Stimulated activated CD4-positive, alpha-beta T cell treated with anti-CD3 and anti-CD28 coated beads, Interleukin-1b, Interleukin-23, amount 100 ng/mL, for 1 hour (primary cell): ENCODE measurements at places on chromosomes 4 and X.
A peak's percentile ranks its signal among the peaks of the same experiment; 100 is the strongest.

- DNase-seq: no peak
Measured at GRCh38 chrX:153611298-153612095, 12.6 kb upstream of the CCNQ start.

GRCh38 chr4:74490736-74491135 is 45.8 kb downstream of the AREG start:
- DNase-seq: no peak

DNA sequence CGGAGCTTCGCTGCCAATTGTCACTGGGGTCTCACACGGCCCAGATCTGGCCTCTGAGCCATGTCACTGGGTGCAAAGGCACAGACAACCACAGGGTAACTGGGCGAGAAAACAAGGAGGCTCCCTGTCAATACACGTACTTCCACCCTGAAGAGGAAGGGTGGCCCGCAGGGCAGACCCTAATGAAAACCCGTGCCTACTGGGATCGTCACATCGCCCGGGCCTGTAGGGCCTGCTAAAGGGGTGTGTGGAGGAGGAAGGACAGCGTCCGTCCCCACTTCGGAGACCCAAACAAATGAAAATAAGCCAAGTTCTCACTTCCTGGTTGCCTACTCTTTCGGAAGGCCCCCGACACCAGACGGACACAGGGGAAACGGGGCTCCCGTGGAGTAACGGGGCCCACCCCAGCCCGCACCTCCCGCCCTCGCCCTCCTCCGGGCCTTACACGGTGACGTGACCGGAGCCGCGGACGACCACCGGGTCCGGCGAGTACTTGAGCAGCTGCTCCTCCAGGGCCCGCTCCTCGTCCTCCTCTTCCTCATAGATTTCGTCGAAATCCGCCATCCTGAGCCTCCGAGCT is 578 bp downstream of the CHIC2 start:
- DNase-seq: peak; percentile 1

DNA sequence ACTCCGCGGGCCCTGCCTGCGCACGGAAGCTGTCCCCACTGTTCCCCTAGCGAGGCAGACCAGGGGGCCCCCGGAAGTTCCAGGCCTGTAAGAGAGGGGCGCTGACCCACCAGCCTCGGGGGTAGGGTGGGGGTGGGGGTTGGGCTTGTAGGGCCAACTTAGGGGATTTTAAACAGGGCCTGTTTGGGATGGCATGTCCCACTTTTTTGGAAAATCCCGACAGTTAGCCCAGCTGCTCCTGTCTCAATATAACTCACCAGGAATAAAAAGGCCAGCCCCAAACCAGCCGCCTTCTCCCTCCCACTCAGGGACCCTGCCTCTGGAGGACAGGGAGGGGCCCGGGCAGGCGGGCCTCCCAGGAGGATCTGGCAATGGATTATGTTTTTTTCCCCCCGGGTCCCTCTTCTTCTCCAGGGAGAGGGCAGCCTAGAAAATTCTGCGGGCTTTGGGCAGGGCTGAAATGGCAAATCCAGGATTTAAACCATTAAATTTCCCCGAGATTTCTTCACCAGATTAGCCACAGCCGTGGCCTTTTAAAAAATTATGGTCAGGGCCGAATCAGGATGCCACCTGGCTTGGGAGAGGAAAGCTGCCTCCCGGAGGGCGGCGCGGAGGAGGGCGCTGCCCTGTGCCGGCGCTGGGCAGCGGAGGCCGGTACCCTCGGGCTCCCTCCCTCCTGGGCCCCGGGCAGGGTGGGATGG is 957 bp downstream of the PPP2R2C start:
- DNase-seq: no peak

DNA sequence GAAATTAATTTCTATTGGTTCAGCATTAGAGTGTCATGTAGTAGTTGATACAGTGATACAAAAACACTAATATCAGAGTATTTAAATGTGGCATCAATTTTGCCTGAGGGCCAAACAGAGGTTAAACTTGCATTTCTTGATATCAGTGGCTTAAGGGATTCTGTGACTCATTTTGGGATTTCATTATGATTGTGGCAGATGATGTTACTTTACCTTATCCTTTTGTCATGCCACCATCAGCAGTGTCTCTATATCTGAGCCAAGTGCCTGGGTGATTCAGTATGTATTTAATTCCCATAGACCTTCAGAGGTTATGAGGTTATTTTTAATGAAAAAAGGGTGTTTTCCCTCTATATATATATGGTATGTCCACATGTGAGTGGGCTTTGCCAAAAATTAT is 582.9 kb downstream of the ADGRL3 start:
- DNase-seq: no peak

- DNase-seq: no peak
Measured at GRCh38 chrX:125786316-125786715, 379.8 kb downstream of the DCAF12L2 start.

DNA sequence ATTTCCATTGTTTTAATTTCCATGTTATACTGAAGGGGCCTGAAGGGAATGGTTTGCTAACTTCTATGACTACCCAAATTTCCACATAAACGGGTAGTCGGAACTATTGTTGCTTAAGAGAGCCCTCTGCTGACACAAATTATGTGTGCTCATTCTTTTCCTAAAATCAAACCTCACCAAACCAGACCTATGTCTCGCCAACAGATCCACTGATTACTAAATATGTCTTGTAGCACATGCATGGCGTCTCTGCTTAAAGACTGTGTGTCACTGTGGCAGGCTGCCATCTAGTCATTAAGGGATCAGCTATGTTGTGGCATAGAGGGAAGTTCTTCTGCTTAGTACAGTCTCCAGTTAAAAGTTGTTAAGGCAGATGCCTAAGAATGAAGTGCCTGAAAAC is 25.1 kb downstream of the PIR start:
- DNase-seq: no peak

DNA sequence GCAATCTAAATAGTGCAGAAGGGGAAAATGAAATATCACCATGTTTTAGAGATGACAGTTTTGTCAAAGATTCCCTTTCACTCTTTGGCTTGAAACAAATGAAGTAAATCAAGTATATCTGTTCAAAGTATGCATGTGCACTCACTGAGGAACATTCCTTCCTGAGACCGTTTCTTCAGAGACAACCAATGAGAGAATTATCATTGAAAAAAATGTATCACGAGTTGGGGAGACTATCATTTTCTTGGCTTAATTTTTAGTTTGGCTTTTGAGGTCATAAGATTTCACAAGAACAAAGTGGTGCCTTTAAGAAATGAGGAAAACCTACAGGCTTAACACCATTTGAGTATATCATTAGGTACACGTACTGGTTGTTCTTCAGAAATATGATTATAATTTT is 56.3 kb downstream of the PCDH7 start:
- DNase-seq: no peak

- DNase-seq: no peak
Measured at GRCh38 chr4:156888762-156889161, 82.8 kb downstream of the PDGFC start.

DNA sequence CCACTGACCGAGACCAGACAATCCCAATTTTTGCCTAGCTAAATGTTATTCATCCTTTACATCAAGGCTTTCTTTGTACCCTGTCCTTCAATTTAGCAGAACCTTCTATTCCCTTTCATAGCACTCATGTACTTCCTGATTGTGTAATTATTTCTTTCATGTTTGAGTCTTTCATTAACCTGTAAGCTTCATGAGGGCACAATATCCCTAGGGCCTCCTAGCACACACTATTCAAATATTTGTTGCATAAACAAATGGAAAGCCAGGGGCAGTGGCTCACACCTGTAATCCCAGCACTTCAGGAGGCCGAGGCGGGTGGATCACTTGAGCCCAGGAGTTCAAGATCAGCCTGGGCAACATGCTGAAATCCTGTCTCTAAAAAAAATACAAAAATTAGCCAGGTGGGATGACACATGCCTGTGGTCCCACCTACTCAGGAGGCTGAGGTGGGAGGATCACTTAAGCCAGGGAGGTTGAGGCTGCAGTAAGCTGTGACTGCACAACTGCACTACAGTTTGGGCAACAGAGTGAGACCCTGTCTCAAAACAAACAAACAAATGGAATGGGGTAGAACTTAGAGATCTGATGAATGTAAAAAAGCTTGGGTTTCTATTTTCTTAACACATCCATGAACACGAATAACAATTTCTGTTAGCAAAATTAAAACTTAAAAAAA is 59.0 kb downstream of the SAT1 start:
- no peak for DNase-seq

DNA sequence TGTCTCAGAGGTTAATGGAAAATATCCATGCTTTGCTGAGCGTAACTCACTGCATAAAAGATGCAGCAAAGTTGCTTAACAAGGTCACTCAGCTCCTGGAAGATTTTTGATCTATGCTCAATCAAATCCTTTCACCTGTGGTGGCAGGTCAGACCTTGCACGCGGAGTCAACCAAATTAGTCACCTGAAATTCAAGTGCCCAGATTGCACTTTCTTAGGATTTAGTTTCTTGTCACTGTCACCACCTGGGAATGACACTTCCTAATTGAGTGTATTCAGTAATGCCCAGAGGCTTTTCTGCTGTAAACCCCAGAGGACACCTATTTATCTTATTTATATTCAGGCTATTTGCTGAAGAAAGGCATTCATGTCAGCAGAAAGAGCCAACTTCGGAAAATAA is 215.8 kb upstream of the SMIM31 start:
- DNase-seq: no peak

DNA sequence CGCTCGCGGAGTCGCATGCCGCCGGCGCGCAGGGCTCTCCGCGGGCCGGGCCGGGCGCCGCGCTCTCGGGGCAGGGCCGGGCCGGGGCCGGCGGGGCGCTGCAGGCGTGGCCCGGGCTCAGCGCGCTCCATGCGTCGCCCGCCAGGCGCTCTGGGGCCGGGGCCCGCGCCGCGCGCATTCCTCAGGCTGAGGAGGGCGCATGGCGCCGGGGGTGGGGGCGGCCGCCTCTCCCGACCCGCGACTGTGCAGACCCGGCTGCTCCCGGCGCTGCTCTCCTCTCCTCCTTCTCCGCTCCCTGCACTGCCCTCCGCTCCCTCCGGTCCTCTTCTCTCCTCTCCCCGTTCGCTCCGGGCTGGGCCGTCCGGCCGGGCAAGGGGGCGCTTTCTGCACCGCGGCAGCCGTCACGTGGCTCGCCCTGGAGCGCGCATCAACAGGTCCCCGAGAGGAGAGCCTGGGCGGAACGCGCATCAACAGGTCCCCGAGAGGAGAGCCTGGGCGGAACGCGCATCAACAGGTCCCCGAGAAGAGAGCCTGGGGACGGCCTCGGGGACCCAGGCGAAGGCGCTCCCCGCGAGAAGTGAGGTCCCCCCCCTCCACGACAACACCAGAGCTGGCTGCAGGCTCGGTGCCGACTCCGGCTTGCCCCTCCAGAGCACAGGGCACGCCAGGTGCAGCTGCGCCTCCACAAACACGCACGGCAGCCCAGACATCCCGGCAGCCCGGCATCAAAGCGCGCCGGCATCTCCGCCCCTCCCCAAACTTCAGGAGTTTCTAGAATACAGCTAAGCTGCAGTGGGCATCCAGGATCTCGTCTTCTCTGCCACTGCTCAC is 12.9 kb downstream of the PPP2R3B start:
- DNase-seq: no peak

- DNase-seq: no peak
Measured at GRCh38 chrX:108134724-108135123, 43.1 kb downstream of the ATG4A start.

DNA sequence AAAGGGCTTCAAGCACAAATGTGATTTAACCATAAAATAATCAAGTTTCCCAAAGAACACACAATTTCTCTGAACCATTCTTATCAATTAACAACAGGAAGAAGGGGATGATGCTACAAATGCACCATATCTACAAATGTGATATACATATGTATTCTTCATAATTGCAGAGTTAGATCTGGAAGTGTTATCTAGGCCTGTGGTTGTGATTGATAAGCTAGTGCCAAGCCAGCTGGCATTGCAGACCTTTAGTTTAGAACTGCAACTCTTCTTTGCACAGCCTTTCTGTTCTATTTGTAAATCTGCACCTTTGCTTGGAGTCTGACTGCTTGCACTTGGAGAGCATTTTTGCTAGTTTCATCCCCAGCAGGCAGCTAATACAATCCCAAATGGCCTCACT is 145.5 kb upstream of the NPY2R start:
- no peak for DNase-seq

DNA sequence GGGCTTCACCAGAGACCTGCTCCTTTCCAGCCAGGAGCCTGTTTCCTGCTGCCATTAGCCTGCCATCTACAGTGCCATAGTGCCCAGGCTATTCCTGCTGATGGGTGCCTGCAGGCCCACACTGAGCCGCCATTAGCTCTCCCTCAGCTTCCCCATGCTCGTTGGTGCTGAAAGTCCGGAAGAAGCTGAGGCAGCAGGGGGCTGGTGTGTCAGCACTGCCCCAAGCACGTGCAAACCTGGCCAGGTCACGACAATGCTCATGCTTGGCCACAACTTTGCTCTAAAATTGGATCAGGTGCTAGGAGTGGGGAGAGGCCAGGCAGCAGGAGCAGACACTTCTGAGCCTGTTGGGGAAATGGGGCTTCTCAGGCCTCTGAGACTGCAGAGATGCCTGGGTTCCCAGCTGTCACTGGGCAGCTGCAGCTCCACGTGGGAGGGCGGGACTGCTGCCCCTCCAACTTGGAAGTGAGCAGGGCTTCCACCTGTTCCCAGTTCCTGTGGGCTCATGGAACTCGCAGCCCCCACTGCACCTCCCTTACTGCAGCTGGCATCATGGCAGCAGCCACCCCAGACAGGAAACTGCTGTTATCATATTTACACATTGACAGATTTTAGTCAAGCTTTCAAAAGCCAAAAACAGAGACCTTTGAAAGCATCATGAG is 913.9 kb downstream of the FSTL5 start:
- DNase-seq: no peak

DNA sequence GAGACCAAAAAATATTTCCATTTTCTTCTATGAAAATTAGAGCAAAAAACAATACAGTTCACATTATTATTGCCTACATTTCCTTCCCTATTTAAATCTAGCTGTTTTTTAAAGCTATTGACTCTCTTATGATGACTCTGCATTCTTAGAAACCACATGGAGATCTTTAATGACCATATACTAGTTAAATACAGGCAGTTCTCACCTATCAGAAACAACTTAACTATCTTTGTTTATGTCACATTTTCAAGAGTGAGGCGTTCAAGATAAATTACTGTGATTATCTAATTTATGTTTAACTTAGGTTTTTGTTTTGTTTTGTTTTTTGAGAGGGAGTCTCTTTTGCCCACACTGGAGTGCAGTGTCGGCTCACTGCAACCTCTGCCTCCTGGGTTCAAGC is 3.0 kb downstream of the CISD2 start:
- no peak for DNase-seq

GRCh38 chr4:150896497-150896896 is 118.6 kb downstream of the LRBA start:
- DNase-seq: no peak
